GOT3 (cell line): ENCODE measurements at places on chromosomes 12 and 14.

GRCh38 chr12:13067322-13067721 lies 23.1 kb downstream of the FAM234B start:
- DNase-seq = no peak

DNA sequence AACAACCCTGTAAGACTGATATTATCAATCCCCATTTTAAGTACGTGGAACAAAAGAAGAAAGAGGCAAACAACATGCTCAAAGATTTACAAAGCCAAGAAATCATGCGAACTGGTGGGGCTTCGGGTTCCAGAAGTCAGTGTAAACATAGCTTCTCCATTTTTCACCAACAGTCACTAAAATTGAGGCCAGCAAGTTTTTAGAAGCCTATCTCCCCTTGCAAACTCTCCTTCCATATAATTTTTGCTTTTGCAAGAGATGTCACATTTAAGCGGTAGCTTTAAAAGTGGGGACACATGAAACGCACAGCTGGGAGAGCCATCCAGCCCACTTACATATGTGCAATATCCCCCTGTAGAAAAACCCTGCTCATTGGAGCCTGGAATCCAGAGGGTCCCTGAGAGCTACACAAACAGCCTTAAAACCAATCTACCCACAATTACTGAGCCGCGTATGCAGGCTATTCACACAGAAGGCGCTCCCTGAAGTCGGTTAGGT lies 797 bp downstream of the SLC11A2 start:
- no peak for DNase-seq

DNA sequence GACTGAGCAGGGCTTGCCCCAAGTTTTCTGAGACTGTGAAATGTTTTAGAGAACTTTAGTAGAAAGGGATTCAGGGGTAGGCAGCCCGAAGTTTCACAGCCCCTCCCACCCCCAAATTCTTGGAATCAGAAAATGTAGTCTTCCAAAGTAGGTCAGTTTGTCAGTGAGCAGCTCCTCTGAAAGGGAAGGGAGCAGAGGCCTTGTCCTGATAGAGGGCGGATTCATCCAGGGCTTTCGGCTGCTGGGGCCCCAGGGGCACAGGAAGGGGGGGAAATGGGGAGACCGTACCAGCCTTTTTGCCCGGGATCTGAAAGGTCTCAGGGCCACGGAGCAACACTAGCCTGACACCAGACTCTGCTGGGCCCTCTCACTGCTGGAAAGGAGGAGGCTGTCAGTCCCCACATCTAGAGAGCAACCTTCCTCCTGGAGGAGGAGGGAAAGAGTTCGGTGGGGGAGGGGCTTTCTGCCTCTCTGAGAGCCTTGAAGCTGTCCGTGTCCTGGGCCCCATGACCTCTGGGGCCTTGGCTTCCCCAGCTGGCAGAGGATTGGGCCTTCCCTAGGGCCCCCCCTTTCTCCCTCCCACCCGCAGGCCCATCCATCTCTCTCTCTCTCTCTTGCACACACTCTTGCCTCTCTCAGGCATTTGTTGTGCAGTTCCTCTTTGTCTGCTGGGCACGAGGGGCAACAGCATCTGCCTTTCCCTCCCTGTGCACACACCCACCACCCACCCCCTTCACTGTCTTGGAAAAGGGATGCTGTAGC lies at the start of gene IKZF4:
Gene IKZF4 (plus strand): TSS at position 621 of the 762 bp plus-strand sequence. CDS start 451 bp downstream, outside the sequence.
- DNase-seq = no peak

- no peak for DNase-seq
Measured at GRCh38 chr14:69760810-69761209, 6.1 kb upstream of the SRSF5 start.

DNA sequence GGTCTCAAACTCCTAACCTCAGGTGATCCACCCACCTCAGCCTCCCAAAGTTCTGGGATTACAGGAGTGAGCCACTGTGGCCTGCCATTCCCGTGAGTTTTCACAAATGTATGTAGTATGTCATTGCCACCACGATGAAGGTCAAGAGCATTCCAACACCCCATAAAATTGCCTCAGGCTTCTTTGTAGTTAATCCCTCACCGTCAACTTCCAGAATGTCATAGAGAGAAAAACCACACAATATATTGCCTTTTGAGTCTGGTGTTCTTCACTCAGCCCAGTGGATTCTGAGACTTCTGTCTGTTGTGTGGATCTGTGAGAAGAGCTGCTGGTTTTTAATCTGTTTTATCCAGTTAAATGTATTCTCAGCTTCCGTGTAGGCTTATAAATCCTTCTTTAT lies 12.6 kb upstream of the CFAP251 start:
- DNase-seq = no peak

- DNase-seq = no peak
Measured at GRCh38 chr12:92740411-92740810, 37.6 kb downstream of the PLEKHG7 start.

DNA sequence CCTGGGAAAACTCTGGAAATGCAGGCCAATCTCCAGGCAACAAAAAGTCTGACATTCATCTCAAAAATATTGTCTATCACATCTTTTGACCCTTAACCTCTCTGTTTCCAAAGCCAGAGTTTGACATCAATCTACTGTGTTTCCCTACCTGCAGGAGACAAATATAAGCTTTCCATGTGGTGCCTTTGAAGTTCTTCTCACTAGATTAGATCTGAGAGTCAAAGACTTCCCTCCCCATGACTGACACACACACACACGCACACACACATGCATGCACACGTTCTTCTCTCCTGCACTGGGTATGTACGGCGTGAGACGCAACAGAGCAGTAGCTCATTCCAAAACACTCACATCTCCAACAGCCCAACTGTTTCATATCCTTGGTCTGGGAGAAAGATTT lies 8.1 kb upstream of the ITPR2 start:
- no peak for DNase-seq

- DNase-seq = no peak
Measured at GRCh38 chr12:75194250-75194649, 15.4 kb downstream of the KCNC2 start.

- DNase-seq = no peak
Measured at GRCh38 chr12:130919086-130919485, 34.6 kb upstream of the ADGRD1 start.

- no peak for DNase-seq
Measured at GRCh38 chr12:130878193-130879185, 6.6 kb downstream of the RAN start.

DNA sequence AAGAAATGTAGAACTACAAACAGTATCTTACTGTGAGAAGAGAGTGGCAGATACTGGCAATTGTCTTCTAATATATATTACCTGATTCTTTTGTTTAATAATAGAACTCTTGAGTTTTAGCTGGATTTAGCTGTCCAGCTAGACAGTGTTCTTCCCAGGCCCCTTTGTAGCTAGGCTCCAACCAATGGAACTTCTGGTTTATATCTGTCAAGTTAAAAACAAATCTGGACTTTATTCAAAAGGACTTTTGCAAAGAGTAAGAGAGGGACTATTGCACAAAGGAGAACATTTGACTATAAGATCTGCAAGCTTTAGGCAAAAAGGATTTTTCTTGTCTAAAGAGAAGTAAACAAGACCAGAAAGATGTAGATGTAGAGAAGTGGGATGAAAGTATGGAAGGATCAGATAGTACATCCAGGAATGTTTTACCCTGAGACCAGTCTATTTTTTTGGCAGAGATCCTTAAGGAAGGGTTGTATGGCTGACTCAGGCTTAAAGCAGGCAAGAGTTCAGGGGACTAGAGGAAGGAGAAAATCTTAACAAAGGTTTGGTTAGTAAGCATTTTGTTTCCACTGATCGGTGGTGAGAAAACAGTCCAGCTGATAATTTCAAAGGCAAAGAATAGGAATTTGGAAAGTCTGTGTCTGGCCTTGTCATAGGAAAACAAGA lies 111.1 kb upstream of the PLEKHA5 start:
- DNase-seq = no peak

GRCh38 chr12:461425-461824 lies 1.7 kb downstream of the B4GALNT3 start:
- no peak for DNase-seq

- no peak for DNase-seq
Measured at GRCh38 chr14:104091061-104091926, 5.8 kb downstream of the ASPG start.

- DNase-seq = no peak
Measured at GRCh38 chr12:78038541-78038940, 207.8 kb downstream of the NAV3 start.

- DNase-seq = no peak
Measured at GRCh38 chr12:113242026-113242418, 20.8 kb downstream of the TPCN1 start.

DNA sequence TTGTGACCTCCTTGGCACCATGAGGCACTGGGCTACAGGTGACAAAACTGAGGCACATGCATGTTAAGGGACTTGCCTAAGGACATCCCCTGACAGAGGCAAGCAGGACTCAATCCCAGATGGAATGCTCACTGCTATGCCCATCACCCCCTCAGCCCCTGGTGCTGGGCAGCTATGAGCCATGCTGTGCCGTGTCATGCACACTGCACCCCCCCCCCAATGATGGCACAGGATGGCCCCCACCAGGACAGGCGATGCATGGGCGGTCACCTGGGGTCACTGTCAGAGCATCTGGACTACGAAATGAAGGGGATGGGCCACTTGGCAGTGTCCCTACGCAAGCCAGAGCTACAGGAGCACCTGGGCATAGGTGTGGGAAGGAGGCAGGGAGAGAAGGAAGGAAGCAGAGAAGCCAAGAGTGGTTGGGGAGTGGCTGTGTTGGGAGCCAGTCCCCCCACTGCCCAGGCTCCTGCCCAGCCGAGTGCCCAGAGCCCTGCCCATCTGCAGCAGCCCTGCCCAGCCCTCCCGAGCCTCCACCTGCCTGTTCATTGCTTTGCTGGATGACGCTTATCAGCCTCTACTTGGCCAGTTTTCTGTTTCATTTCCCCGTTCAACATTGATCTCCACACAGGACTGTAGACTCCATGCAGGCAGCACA lies 84.9 kb upstream of the DIO3 start:
- DNase-seq = no peak

DNA sequence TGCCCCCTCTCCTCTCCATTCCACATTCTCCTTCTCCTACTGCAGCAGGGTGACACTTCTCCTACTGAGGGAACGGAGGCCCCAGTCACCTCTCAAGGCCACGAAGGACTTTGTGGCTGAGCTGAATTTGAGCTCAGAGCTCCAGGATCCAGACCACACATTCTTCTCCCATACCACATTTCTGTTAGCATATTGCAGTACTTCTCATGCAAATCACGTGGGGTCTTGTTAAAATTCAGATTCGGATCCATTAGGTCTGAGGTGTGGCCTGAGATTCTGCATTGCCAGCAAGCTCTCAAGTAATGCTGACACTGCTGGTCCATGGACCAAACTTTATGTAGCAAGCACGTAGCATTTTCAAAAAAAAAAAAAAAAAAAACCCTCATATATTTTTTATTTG lies 9.6 kb upstream of the IFI27L2 start:
- DNase-seq = no peak

DNA sequence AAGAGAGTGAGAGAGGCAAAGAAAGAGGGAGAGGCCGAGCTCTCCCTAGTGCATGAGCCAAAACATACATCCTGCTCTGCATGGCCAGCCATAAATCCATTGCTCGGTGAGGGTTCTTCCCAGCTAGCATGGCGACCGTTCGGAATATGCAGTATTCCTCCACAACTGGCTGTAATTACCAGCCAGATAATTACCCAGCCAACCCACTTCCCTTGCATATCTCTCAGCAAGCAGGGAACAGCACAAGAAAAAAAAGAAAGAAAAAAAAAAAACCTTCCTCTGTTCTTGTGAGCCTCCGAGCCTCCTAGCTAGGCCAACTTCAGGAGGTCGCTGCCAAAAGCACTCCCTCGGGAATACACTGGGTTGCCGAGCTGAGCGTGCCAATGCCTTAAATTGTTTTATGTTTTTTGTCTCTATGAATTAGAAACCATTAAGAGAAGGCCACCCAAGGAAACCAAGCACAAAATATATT lies 567.9 kb downstream of the MED13L start:
- no peak for DNase-seq

- DNase-seq = no peak
Measured at GRCh38 chr14:100540926-100541620, 46.1 kb downstream of the BEGAIN start.

GRCh38 chr12:56477521-56478225 lies 9.3 kb downstream of the SPRYD4 start:
- DNase-seq = no peak

DNA sequence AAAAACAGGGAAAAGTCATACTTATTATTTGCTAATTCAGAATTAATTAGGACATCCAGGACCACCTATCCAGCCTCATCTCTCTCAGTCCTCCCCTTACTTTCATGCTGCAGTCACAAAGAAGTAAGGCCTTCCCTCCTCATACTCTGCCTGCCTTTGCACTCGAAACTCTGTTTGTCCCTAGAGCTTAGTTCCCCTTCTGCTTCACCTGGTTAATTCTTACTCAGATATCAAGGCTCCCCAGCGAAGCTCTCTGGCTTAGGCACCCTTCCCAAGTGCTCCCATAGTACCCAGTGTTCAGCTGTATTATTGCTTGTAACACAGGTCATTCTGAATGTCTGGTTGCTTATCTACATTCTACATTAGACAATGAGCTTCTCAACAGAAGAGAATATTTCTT lies 81.3 kb downstream of the ERGIC2 start:
- no peak for DNase-seq

DNA sequence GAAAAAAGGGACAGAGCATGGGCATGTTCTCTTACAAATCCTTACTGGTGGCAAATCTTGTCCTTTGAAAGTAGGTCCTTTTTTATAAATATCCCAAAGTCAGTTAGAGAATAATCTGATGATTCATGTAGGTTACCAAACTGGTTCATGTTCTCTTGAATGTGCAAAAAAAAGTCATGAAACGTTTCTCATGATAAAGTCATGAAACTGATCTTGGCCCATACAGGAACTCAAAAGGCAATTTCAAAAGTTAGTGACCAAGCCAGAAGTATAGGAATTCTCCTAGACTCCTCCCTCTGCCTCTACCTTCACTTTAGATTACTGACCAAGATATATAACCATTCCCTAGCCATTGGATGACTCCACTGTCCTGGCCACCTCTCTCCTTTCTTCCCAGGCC lies 27.3 kb upstream of the SPTSSA start:
- no peak for DNase-seq

DNA sequence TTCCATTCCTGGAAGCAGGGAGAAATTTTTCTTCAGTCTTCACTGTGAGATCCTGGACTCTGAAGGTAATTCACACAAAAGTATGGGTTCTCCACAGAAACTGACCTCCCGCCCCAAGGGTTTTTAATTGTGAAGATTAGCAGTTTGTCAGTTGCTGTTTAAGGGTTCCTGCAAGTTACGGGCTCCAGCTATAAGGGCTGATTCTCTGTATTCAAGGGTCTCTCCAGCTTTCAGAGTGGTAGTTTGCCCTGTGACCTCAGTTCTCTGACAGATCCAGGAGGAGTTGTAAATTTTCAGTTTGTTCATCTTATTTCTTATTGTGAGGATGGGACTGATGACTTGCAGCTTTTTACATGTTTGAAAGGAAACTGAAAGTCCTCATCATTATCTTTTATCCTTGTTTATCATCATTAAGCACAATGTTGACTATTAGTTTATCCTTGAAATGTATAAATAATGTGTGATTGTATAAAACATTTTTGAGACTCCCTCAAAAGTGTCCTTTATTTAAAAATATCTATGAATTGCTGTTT lies 110.9 kb downstream of the SCAF11 start:
- DNase-seq = no peak

GRCh38 chr14:74262076-74262475 lies 22.8 kb downstream of the VSX2 start:
- DNase-seq = no peak
